GF-D8 (cell line): ENCODE measurements at places on chromosomes 6 and 20.

DNA sequence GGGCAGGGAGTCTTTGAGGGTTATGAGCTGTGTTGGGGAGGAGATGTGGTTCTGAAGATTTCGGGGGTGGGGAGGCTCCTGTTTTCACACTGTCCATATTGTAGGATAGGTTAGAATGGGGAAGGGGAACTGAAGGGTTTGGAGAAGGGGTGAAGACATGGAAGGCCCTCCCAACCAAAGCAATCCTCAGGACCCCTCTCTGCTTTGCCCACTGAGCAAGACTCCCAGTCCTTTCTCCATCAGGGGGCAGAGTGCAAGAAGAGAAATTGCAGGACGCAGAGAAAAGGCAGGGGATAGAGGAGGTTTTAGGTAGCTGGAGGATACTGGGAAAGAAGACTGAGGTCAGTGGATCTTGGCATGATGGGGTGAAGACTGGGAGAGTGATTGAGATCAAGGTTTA, 3.9 kb downstream of the SYNGAP1 start:
- no peak for DNase-seq

DNA sequence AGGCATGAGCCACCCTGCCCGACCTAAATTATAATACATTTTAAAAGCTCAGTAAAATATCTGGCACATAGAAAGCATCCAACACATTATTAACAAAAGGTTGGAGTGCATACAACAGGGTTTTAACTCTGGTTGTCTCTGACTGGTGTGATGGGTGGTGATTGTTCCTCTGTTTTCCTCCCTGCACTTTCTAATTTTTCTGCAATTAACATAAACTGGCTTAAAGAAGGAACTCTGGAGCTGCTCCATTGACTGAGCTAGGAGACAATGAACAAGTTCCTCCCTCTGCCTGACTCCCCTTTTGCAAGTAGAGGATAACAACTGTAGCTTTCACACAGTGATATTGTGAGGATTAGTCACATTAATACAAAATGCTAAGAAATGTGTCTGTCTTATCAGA, 48.5 kb upstream of the SIRPG start:
- DNase-seq, result no peak

GRCh38 chr6:4157506-4157905, 22.1 kb upstream of the ECI2 start:
- DNase-seq, result no peak

DNA sequence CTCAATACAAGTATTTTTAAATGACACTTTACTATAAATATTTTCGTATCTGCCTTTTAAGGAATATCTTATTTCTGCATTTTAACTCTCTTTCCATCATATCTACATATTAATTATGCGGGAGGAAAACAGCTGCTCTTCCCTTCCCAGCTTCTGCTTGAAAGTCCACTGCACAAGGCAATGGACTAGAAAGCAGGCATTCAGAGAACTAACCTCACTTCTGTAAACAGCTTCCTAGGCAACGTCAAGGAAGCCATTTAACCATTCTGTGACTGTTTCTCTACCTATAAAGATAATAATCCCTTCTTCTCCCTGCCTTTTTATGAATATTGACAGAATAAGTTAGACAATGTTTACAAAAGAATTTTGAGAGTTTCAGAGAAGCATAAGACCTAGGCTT, 319.4 kb downstream of the BTBD9 start:
- no peak for DNase-seq

GRCh38 chr6:169078399-169079145, 175.1 kb downstream of the THBS2 start:
- no peak for DNase-seq

DNA sequence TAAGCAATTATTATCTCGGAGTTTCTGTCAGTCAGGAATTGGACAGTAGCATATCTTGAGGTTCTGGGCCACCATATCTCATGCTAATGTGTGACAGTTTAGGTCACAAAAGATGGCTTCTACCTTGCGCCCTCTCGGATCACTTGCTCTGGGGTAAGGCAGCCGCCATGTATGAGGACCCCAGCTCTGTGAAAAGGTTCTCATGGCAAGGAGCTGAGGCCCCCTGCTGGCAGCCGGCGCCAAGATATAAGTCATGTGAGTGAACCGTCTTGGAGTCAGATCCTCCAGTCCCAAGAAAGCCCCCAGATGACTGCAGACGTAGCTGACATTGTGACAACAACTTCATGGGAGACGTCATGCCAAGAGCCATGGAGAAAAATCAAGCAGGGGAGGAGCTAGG, 670.8 kb downstream of the KIF16B start:
- no peak for DNase-seq

GRCh38 chr6:56821005-56821432, 133.9 kb upstream of the BEND6 start:
- DNase-seq, result no peak

DNA sequence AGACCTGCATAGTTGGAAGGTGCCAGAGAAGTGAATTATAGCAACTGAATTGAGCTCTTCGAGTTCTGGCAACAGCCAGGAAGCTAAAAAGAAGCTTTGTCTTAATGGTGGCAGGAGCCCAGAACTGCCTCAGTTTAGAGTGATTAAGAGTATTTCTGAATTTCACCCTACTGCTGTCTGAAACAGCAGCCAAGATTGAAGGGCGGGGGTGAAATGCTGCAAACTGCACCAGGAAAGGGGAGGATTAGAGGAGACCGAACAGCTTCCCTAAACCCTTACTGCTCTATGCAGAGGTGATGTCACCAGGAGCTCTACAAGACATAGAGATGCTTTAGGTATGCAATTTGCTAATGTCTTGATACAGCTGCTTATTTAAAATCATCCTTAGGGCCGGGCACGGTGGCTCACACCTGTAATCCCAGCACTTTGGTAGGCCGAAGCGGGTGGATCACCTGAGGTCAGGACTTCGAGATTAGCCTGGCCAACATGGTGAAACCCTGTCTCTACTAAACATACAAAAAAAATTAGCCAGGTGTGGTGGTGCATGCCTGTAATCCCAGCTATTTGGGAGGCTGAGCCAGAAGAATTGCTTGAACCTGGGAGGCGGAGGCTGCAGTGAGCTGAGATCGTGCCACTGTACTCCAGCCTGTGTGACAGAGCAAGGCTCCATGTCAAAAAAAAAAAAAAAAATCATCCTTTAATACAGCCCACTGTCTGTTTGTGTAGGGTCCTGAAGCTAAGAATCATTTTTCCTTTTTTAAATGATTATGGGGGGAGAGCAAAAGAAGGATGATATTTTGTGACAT, 91.7 kb upstream of the IYD start:
- no peak for DNase-seq

- DNase-seq, result no peak
These were observed 912 bp downstream of the IL17F start for GRCh38 chr6:52243282-52243893.

GRCh38 chr20:56360908-56361205, 2.1 kb downstream of the FAM210B start:
- no peak for DNase-seq

GRCh38 chr20:1466211-1467081, at the start of gene NSFL1C:
Gene NSFL1C (minus strand): TSS chr20:1466849. CDS start chr20:1466824, 25 bp downstream.
- DNase-seq, result peak; percentile 71

DNA sequence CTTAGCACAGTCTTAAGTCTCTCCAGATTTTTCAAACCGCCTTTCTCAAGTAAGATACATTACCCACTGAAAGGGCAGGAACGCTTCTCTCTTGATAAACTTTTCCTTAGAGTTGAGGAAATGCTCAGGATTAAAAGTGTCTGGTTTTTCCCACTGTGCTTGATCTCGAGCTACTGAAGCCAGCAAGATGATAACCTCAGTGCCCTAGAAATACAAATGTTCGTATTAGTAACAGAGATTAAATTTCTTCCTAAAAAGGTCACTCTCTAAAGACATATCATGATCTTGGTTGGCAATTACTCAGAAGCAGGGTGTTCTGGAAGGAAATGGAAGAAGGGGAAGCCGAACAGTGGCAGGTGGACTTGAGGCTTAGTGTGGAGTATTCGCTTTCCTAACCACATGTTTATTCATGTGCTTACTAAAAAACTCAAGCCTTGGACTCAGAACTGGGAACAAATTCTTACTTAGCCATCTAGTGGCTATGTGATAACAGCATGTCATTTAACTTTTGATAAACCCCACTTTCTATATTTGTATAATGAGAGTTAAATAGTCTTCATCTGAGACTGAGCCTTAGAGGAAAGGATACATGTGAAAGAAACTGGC, 20.1 kb downstream of the C6orf141 start:
- DNase-seq, result no peak

DNA sequence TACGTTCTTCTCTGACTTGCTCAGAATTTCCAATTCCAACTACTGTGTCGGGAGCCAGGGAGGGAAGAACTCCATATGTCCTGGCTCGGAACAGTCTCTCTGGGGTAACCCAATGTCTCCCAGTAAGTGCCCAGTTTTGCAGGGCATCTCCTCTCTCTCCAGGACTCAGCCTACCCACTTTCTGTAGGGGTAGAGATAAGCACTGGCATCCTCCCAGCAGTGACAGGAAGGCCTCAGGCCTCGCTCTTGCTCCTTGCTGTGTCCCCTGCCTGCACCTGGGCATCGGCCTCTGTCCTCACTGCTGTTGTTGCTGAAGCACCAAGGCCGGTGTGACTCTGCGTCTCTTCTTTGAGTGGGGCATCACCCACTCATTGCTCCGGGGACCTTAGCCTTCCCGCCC, 388.9 kb upstream of the JARID2 start:
- DNase-seq, result no peak

GRCh38 chr6:126118058-126118755, 131.9 kb downstream of the TRMT11 start:
- no peak for DNase-seq
